ENCODE measurements at places on chromosomes 6 and 20.

DNA sequence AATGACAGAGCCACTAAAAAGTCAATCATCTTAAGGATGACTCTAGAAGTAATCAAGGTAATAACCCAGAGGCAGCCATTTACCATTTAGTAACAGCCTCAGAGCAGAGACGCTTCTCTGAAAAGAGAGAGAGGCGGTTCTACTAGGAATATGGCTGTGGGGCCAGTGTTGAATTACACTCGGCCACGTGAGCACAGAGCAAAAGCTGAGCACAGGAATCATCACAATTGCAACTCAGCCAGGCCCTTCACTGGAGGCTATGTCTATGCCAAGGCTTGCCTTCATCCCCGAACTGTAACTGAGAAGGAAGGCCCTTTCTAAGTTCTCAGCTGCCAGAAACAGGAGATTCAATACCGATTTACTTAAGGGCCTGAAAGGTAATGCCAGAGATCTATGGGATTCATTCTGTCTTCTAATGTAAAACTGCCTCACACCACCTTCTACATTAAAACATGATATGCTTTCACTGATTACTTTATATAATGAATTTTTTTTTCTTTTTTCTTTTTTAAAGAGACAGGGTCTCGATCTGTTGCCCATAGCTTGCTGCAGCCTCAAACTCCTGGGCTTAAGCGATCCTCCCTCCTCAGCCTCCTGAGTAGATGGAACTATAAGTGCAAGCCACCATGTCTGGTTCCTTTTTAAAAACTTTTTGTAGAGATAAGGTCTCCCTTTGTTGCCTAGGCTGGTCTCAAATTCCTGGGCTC is 67.6 kb downstream of the NUDT3 start:
- peak; percentile 76 for DNase-seq

GRCh38 chr6:53710788-53711187 is 45.2 kb upstream of the KLHL31 start:
- DNase-seq: no peak

DNA sequence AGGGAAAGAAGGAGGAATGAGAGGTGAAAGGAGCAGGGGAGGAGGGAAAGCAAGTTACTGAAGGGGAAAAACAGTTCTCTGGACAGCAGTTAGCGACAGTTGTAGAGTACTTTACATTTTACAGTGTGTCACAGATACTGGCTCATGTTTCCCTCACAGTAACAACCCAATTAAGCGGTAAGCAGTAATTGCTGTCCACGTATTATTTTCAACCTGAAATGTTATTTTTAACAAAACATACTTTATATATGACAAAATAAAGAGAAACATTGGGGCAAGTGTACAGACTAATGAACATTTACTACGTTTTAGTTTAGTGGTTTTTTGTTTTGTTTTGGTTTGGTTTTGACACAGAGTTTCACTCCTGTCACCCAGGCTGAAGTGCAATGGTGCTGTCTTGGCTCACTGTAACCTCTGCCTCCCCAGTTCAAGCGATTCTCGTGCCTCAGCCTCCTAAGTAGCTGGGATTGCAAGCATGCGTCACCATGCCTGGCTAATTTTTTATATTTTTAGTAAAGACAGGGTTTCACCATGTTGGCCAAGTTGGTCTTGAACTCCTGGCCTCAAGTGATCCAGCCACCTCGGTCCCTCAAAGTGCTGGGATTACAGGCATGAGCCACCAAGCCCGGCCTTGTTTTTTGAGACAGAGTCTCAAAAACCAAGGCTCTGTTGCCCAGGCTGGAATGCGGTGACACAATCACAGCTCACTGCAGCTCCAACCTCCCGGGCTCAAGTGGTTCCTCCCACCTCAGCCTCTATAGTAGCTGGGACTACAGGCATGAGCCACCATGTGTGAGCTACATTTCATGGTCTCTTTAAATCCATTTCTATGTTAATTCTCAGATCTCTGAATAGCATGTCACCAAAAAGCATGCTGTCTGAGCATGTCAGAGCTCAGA is 22.6 kb upstream of the BTN3A2 start:
- DNase-seq: peak; percentile 57

DNA sequence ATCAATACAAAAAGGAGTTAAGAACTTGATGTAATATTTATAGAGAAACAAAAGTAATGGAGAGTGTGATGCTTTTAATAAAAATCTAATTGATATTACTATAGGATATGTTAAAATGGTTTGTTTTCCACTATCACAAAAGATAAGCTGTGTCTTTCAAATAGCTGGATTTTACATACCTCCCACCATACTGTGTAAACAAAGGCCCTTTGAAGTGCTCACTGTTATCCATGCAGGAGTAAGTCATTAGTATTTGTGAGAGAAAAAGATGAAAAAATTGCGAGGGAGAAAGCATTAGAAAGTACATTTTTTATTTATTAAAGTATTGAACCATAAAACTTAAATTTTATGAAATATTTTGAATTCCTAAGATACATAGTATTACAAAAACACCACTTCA is 733.0 kb downstream of the GRIK2 start:
- no peak for DNase-seq

DNA sequence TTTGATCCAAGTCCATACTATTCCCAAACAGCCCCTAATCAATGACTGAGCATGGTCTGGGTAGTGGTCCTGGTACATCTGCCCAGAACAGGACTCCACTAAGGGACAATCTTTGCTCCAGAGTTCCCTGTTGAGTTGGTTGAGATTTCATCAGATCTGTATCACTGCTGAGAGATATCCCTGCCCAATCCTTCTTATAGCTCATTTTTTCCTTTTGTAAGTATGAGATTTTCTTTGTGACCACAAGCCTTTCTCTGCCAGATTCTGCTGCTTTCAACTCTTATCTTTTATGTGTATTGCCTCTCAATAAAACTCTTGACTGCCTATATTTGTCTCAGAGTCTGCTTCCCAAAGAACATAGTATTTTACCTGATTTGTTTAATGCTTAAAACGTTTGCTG is 46.2 kb upstream of the LAMA2 start:
- peak; percentile 12 for DNase-seq

GRCh38 chr6:151765444-151765886 is 42.0 kb upstream of the ESR1 start:
- DNase-seq: peak; percentile 93

DNA sequence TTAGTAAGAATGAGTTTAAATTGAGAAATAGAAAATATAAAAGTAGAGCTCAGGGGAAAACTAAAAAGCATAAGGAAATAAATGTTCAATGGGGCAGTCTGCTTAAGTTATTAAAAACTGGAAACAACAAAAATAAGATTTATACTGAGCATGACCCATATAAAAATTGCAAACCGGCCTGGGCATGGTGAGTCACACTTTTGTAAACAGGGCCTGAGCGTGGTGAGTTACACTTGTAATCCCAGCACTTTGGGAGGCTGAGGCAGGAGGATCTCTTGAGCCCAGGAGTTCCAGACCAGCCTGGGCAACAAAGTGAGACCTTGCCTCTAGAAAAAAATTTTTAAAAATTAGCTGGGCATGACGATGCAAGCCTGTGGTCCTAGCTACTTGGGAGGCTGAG is 74.6 kb downstream of the TMEM244 start:
- peak; percentile 65 for DNase-seq

Data from iris pigment epithelial cell (primary cell).